ENCODE measurements at places on chromosomes 13 and 19. TPM values are rescaled to one million over a fixed set of nuclear protein-coding genes. Genes with fewer than 3 reads are reported as not detected.

The BICRA gene
- 7.1 TPM for total RNA-seq

The CABP5 gene
- not detected for total RNA-seq

The CD33 gene
- total RNA-seq, result not detected

The RFPL4AL1 gene
- total RNA-seq, result not detected

The CD22 gene
- 1.6 TPM for total RNA-seq

The VSTM1 gene
- not detected for total RNA-seq

The FPR1 gene
- total RNA-seq, result 0.11 TPM

The CACNG7 gene
- not detected for total RNA-seq

The NANOS3 gene
- 1.3 TPM for total RNA-seq
